NCI-H146 (cell line): ENCODE measurements at places on chromosomes 5 and 9.

GRCh38 chr5:161167016-161167767, 315.2 kb upstream of the ATP10B start:
- no peak for DNase-seq

DNA sequence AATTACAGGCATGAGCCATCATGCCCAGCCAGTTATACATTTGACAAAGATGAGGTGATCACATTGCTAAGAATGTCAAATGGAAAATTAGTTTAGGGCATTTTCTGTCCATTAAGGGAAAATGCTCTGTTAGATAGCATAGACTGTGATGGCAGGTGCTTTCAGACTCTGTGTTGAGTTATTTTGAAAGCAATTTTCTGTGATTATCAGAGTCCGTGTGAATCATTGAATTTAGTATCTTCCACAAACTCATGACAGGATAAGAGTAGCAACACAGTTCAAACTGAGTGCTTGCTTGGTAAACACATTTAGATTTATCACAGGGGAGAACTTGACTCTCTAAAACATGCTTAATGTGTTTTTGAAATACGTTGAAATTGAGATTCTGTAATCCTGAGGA, 69.0 kb downstream of the GAPVD1 start:
- no peak for DNase-seq

DNA sequence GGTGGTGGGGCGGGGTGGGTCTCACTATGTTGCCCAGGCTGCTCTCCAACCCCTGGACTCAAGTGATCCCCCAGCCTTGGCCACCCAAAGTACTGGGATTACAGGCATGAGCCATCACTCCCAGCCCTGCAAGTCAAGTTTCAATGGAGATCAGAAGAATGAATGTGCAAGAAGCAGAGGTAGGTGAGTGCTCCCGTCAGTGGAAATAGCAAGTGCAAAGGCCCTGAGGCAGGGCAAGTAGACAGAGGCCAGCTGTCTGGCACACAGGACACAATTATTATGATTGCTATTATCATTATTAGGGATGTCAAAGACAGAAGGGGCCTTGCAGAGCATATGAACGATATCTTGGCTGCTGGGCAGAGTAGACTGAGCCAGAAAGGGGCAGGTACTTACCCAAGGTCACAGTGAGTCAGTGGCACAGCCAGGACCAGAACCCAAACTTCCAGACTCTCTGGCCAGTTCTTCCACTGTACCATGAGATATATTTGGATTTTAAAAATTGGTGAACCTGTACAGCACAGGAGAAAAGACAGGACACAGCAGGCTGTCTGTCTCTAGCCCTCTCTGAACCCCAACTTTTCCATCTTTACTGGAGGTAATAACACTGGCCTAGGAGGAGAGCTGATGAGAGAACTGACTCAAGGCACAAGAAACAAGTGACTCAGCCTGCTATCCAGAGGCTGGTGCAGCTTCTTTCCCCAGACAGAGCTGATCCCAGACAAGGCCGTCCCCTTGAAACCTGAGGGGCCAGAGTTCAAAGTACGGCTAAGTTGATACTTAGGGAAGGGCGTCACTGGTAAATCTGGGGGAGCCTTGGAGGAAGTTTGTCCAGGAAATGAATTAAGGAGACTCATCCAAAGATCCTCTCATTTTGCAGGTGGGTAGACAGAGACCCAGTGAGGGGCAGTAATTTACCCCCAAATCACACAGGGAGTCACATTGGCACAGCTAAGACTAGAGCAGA, 1.4 kb downstream of the HDHD3 start:
- no peak for DNase-seq

DNA sequence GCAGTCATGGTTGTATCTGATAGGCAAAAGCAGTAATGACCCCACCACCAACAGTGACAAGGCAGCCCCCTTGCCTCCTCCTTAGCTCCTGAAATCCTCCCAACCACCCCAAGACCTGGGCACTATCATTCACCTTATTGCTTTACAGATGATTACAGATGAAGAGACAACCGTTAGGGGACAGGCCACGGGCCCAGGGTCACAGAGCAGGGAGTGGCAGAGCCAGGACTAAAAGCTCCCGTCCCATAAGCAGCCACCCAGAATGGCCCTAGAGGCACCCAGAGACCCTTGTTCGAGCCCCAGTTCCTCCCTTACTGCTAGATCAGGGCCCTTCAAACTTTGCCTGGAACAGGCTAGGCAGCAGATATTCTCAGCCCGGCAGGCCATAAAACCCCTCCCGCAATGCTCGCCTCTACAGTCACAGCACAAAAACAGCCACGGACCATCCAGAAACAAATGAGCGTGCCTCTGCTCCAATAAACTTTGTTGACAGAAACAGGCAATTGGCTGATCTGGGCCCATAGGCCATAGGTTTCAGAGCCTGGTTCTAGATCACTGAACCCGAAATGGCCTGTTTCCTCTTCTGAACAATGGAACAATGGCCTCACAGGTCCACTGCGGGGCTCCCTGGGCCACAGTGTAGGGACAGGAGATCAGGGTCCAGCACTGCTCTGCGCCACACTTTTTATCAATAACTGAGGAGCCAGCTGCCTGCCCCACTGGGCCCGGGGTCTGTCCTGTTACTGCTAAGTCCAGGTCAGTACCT, 67.0 kb downstream of the LRSAM1 start:
- no peak for DNase-seq

DNA sequence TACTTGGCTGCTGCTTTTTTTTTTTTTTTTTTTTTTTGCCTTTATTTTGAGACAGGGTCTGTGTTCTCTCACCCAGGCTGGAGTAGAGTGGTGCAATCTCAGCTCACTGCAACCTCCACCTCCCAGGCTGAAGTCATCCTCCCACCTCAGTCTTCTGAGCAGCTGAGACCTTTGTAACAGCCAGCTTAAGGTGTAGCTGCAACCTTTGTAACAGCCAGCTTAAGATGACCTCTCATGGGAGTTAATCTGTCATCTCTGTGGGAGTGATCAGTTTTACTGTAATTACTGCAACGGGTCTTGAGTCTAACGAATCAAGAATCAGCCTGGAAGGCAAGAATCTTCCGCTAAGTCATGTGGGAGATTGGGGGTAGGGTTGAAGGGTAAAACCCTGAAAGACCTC, 31.6 kb upstream of the SNX2 start:
- no peak for DNase-seq

- DNase-seq, result no peak
Observed at GRCh38 chr5:121982893-121983285, 21.1 kb downstream of the SRFBP1 start.

- DNase-seq, result no peak
Observed at GRCh38 chr5:40776658-40776977, 20.9 kb upstream of the TTC33 start.

- no peak for DNase-seq
Observed at GRCh38 chr5:175096469-175097165, 347.4 kb downstream of the DRD1 start.

DNA sequence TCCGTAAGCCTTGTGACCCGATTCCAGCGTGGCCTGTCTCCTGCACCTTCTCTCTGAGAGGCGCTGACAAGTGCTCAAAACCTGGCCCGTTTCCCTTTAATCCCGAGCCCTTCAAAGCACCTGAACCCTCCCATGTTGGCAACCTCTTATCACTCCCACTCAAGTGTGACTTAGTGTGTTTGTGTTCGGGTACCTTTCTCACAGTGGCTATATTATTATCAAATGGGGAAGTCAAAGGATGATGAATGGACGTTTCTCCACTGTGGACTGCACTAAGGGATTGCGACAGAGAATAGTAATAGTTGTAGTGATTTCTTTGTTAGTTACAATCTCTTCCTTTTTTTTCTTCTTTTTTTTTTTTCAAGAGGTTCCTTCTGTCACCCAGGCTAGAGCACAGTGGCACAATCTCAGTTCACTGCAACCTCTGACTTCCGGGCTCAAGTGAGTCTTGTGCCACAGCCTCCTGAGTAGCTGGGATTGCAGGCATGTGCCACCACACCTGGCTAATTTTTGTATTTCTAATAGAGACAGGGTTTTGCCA, 65.4 kb upstream of the TNFSF8 start:
- DNase-seq, result no peak

DNA sequence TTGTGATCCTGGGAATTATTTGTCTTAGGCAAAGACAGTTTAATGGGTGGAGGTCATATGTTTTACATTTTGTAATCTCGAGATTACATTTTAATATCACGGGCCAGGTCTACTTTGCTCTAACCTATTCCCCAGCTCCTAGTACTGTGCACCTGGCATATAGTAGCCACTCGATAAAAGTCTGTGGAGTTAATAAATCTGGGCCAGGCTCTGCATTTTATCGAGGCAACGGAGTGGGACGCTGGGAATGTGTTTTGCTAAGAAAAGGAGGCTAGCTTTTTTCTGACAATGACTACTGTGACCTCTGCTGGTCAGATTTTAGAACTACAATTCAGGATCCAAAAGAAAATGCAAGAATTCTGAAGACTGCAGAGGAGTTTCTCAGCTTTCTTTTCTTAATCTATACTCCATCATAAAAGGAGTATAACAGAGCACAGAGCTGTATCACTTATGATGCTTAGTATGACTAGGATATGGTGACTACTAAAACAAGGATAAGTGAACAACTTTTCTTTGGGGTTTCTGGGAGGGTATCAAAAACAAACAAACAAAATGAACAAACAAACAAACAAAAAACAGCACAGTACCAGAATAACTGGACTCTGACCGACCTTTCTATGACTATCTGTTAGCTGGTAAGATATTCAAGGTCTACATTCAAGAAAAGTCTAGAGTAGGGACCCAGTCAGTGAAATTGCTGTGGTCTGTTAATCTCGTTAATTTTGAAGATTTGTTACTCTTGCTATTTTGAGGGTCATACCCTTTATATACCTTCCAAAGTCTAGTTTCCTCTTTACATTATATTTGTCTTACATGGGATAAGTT, 46.1 kb upstream of the CER1 start:
- peak; percentile 59 for DNase-seq

- no peak for DNase-seq
Observed at GRCh38 chr9:72577212-72577753, 55.9 kb downstream of the TMC1 start.

DNA sequence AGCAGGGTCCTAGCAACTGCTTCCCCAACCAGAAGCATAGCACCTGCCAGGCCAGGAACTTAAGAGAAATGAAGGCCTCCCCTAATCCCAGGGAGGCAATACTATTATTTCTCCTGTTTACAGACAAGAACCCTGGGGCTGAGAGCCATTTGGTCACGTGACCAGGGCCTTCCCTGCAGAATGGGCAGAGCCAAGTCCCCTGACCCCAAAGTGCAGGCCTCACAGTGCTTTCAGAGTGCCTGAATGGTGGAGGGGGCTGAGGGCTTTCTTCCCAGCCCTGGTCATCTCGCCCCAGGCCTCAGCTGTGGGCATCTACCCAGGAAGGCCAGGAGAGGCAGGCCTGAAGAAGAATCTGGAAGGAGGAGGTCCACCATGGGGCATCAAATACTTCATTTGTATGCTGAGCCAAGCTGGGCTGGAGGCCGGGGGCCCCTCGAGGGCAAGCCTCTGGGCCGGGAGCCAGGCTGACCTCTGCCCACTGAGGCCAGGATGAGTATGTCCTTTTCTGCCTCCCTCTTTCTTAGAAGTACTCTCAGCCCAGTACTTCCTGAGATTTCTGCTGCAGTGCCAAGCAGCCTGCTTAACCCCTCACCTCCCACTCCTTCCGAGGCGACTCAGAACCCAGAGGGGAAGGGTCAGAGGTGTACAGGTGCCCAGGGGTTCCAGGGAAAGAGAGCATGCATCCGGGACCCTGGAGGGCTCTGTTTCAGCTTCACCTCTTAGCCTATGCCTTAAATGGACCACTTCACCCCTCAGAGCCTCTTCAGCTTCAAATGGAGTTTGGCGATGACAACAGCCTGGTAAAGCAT, 18.9 kb upstream of the DUSP1 start:
- DNase-seq, result no peak

DNA sequence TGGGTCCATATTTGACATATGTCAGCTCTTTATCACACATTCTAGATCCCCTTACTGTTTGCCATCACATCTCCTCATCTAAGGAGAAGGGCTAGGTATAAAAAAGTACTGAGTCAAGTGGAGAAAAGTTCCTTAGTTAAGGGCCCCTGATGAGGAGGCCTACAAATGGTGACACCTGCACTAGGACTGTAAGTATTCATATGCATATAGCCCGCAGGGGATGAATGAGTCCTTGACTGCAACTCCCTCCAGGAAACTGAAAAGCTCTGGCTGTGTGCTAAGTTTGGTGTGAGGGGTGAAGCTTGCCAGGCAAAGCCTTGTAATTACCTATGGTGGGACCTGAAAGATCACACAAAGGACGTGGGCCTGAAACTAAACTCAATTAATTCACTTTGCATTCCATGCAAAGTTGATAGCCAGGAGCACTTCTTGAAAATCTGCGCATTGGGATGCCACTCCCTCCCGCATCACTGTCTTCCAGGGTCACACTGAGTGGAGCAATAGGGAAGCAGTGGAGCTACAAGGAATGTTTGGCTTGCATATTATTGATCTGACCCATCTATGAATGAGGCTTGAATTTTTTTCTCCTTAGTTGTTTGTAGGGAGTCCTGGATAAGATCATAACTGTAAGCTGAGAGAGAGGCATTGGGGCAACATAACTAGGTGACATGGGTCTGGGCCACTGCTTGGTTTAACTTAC, 11.9 kb upstream of the EQTN start:
- no peak for DNase-seq

DNA sequence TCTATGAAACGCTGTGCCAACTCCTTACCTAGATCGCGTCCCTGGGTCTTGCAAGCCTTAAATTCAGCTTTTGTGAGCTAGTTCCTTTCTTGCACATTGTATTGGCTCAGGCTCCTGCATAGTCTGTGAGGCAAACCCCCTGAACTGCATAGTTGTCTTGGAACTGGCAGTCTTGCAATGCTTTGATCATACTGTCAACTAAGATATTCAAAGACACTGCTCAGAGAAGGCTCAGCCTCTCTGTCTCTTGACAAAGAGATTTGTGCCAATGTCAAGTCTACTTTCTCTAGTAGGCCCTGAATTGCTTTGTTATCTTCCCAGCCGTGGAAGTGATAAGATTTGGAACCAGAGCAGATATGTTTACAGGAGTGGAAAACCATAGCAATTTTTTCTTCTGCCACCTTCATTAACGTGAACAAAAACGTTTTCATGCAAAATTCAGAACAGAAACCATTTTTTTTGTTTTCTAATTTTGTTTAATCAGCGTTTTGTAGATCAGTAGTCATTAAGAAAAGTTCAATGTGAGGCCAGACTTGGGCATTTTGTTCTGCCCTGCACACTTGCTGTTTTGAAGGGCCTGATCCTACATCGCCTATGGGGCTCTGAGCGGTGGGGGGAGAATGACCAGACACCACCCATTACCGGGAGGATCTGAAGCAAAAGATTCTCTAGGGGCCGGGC, 27.6 kb upstream of the ENTREP1 start:
- no peak for DNase-seq

GRCh38 chr9:27503623-27504022, 20.5 kb upstream of the IFNK start:
- DNase-seq, result no peak

GRCh38 chr9:88586452-88586851, 51.5 kb downstream of the NXNL2 start:
- DNase-seq, result no peak

GRCh38 chr5:171524466-171524865, 105.0 kb downstream of the FGF18 start:
- no peak for DNase-seq
